ENCODE measurements at places on chromosomes 3 and 15. TPM values are rescaled to one million over a fixed set of nuclear protein-coding genes. Genes with fewer than 3 reads are reported as not detected.

Gene RTP3
- total RNA-seq = not detected

Gene CISH
- 4.8 TPM for total RNA-seq

Gene REC114
- not detected for total RNA-seq

Gene PLSCR1
- total RNA-seq = 163 TPM

Gene TNFSF10
- 42.1 TPM for total RNA-seq

Gene KBTBD12
- 0.68 TPM for total RNA-seq

Gene GP5
- total RNA-seq = not detected

Gene DNASE1L3
- 2.8 TPM for total RNA-seq

Gene KNG1
- not detected for total RNA-seq

Gene PLA2G4E
- total RNA-seq = not detected

Gene CASR
- under 0.01 TPM for total RNA-seq

Gene PLAAT1
- total RNA-seq = 0.66 TPM

Gene SLC22A14
- not detected for total RNA-seq

Gene MFN1
- total RNA-seq = 42.2 TPM

Gene NOX5
- 0.34 TPM for total RNA-seq

Gene VEPH1
- 0.44 TPM for total RNA-seq

Gene ATP10A
- total RNA-seq = 44.3 TPM

Gene GOLGA8R
- 2.0 TPM for total RNA-seq

Gene SMCO1
- not detected for total RNA-seq

Gene DLL4
- total RNA-seq = 12.6 TPM

Gene PPP1R14D
- total RNA-seq = not detected

Gene CHL1
- 173 TPM for total RNA-seq

Gene MYO5C
- total RNA-seq = 9.2 TPM

Gene CD80
- 2.6 TPM for total RNA-seq

Data from subcutaneous adipose tissue (tissue), 4 donors.